IMR-90 (cell line): ENCODE measurements at places on chromosomes 12 and 14. TPM values are rescaled to one million over a fixed set of nuclear protein-coding genes. Genes with fewer than 3 reads are reported as not detected.
A peak's percentile ranks its signal among the peaks of the same experiment; 100 is the strongest.

ALDH1L2 gene
- polyA plus RNA-seq, result 16.2 and 21.1 TPM in 2 replicates

GRCh38 chr14:92704036-92704804 is 44.2 kb downstream of the LGMN start:
- no peak for DNase-seq

MARS1 gene
- polyA plus RNA-seq, result 164 and 167 TPM in 2 replicates

DNA sequence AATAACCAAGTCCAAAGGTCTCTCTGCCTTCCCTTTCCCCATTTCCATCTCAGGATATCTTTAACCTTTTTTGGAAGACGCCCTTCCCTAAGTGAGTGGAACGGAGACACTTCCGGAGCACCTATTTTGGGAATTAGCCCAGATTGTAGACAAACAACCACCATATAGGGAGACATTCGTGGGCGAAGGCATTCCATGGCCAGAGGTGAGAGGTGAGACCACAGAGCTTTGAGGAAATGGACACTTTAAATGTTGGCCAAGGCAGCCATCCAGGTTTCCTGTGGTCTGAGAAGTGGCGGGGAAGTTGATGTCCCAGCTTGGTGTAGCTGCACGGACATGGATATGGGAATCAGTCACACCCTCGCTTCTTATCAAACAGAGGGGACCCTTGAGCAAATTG is 69.4 kb upstream of the BDKRB2 start:
- DNase-seq, result no peak

DNA sequence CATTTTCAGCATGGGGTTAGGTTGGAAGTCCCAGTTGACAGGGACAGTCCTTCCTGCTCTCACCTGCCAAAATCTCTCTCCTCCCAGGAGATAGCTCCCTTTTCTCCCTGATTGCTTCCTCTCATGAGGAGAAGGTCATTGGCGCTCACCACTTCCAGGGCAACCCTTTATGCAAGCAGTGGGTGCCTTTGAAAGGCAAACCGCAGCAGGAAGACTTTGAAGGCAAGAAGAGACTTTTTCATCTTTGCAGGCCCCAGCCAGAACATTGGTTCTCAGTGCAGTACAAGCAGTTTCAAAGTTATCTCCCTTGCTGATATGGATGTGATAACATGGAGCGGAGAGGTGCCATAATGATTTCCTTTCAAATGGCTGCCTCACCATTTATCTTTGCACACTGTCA is 483.0 kb downstream of the DIO2 start:
- DNase-seq, result no peak

- DNase-seq, result no peak
Measured at GRCh38 chr14:87043667-87044200, 949.2 kb downstream of the GALC start.

AQP6 gene
- polyA plus RNA-seq, result not detected in 2 replicates

DNA sequence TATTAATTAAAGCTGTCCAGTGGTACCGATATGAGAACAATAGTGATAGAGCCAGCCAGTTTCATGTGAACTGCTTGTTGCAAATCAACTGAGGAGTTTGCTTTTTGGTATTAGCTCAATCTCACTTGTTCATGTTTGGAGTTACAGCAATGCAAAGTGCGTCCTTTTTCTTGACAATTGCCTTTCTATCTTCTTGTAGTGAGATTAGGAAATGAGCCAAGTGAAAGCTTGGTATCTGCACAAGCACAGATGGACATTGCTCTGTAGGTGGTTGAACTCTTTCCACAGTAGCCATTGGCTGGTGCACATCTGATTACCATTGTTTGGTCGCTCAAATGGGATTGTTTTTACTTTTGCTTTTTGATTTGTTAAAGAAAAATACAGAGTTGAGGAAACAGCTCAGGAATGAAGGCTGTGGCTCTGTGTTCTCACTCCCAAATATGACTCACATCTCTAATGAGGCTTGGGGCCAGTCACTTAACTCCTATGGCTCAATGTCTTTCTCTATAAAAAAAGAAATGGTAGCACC is 241.4 kb downstream of the BMP4 start:
- DNase-seq, result peak; percentile 28

MTERF2 gene
- 2.6 and 3.8 TPM in 2 replicates for polyA plus RNA-seq

FERMT2 gene
- polyA plus RNA-seq, result 122 and 131 TPM in 2 replicates

DNA sequence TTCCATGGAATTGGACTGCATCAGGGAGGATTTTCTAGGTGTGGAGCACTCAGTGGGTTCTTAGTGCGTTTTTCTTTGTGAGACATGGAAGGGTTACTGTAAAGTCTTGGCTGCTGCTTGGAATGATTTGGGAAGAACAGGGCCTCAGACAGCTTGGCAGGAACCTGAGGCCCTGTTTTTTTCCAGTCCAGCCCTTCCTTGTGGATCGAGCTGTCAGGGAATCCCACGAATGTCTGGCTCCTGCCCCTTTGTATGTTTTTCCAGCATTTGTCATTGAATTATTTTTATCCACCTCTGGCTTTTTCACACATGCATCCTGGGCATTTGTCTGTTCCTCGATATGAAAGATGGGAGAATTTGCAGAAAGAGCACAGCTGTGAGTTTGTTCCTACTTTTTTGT is 158.5 kb downstream of the TGFB3 start:
- DNase-seq, result no peak

DNA sequence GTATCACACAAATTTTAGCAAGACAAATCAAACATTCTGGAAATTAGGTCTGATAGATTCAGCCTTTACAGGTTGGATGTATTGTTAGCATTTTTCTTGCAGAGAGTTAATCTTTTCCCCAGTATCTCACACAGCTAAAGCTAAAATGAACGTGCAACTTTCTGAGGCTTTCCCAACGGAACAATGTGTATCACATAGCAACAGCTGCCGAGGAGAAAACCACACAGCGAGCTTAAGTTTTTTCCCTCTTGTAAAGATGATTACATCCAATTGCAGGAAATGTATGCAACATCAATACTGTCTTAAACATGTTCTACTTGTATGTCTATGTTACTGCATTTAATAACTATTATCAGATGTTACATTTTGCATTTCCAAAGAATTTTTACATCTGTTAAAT is 182.2 kb downstream of the CCDC59 start:
- no peak for DNase-seq

- no peak for DNase-seq
Measured at GRCh38 chr14:88098163-88098562, 93.2 kb downstream of the GPR65 start.

DNA sequence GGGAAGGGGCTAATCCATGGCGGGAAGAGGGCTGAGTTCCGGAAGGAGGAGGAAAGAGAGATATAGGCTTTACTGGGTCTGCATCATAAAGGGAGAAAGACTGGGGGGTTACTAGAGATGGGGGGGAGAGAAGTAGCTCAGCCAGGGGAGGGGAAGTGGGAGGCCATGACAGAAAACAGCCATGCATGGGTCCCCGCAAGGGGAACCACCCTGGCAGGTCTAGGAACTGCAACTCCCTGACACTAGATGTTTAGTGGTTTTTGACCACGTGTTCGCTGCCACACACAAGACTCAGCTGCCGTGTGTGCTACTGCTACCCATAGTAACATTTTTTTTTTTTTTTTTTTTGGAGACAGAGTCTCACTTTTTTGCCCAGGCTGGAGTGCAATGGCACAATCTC is 145.0 kb downstream of the RIMBP2 start:
- no peak for DNase-seq

POTEG gene
- polyA plus RNA-seq, result not detected in 2 replicates

DPY19L2 gene
- 0.90 and 1.6 TPM in 2 replicates for polyA plus RNA-seq

- peak; percentile 16 for DNase-seq
Measured at GRCh38 chr12:100858656-100859055, 64.1 kb downstream of the ANO4 start.

GRCh38 chr12:39839072-39839471 is 219.5 kb upstream of the ABCD2 start:
- no peak for DNase-seq

FAM186B gene
- polyA plus RNA-seq, result 0.10 TPM in 2 replicates

GRCh38 chr12:123905319-123905925 is 67.2 kb downstream of the CCDC92 start:
- DNase-seq, result peak; percentile 81

DNA sequence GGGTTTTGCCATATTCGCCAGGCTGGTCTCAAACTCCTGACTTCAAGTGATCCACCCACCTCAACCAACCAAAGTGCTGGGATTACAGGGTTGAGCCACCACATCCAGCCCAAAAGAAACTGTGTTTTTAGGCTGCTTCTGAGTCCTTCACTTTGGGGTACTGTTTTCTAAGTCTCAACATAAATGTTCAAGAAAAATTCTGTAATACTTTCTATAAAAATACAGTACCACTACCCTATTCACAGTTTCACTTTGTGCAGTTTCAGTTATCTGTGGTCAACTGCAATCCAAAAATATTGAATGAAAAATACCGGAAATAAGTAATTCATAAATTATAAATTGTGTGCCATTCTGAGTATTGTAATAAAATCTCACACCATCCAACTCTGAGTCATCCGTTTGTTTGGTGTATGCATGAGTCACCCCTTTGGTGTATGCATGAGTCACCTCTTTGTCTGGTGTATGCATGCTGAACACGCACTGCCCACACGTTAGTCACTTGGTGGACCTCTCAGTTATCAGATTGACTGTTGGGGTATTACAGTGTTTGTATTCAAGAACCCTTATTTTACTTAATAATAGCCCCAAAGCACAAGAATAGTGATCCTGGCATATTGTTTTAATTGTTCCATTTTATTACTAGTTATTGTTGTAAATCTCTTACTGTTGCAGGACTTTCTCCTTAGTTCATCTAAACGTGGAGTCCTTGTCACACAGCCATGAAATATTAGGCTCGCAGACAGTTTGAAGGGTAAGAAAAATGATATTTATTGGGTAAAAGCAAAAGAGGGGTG is 190.2 kb downstream of the FSCB start:
- peak; percentile 93 for DNase-seq

GRCh38 chr12:75765170-75766059 is 254.0 kb upstream of the KRR1 start:
- DNase-seq, result no peak

TUBA1C gene
- 2,555 and 2,715 TPM in 2 replicates for polyA plus RNA-seq

MYF5 gene
- polyA plus RNA-seq, result not detected in 2 replicates

- DNase-seq, result no peak
Measured at GRCh38 chr12:55629058-55629841, 7.4 kb upstream of the OR10P1 start.

SERPINA10 gene
- not detected in 2 replicates for polyA plus RNA-seq

GRCh38 chr12:24907464-24907863 is 41.4 kb downstream of the BCAT1 start:
- no peak for DNase-seq

DNA sequence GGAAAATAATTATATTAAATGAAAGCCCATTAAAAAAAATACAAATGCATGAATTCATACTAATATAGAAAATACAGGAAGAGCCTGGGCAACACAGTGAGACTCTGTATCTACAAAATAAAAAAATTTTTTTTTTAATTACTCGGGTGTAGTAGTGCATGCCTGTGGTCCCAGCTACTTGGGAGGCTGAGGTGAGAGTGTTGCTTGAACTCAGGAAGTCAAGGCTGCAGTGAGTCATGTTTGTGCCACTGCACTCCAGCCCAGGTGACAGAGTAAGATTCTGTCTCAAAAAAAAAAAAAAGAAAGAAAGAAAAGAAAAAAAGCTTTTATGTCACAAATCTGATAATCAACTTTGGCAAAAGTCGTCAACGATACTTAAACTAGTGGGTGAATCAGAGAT is 80.6 kb upstream of the PLEKHA5 start:
- DNase-seq, result no peak

DNA sequence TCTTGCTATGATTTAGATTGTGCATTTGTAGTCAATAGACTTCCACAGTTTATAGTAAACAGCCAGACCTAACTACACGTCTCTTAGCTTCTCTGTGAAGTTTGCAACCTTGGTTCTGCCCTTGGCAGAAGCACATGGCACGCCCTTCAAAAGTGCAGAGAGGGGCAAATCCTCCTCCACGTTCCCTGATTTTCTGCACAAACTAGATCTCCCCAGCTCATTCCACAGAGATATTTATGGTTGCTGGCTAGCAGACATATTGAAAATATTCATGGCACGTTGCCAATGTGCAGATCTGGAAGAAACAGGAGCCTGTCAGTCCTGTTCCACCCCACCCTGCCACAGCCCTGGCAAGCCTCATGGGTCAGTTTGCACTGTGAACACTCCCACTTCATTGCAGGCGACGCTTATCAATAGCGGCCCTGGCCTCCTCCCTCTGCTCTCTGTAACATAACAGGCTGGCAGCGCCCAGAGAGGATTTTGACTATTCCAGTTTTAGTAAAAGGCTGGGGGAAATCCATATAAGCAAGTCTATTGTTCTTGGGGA is 6.5 kb upstream of the LGALS3 start:
- DNase-seq, result peak; percentile 34

GRCh38 chr12:104329707-104330532 is 26.4 kb downstream of the EID3 start:
- DNase-seq, result no peak

ANKS1B gene
- 0.17 TPM in 1 of 2 replicates, not detected in the other for polyA plus RNA-seq

DNA sequence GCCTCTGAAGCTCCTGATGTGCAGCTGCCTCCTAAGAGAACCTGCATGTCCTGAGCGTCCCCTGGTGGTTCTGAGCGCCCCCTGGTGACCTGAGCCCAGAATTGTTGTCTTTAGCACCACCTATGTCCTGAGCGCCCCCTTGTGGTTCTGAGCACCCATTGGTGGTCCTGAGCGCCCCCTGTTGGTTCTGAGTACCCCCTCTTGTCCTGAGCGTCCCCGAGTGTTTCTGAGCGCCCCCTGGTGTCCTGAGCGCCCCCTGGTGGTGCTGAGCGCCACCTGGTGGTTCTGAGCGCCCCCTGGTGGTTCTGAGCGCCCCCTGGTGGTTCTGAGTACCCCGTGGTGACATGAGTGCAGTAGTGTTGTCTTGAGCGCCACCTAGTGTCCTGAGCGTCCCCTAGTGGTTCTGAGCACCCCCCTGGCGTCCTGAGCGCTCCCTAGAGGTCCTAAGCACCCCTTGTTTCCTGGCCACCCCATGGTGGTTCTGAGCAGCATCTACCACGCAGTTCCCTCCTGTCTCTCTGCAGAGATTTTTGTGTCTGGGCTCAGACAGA is 782.5 kb downstream of the TMEM121 start:
- DNase-seq, result no peak

KCNH3 gene
- 0.10 and 0.20 TPM in 2 replicates for polyA plus RNA-seq

EEA1 gene
- polyA plus RNA-seq, result 4.6 and 4.8 TPM in 2 replicates

- DNase-seq, result no peak
Measured at GRCh38 chr14:59358784-59359183, 106.4 kb downstream of the GPR135 start.

- no peak for DNase-seq
Measured at GRCh38 chr14:96737881-96738280, 59.3 kb upstream of the VRK1 start.

DNA sequence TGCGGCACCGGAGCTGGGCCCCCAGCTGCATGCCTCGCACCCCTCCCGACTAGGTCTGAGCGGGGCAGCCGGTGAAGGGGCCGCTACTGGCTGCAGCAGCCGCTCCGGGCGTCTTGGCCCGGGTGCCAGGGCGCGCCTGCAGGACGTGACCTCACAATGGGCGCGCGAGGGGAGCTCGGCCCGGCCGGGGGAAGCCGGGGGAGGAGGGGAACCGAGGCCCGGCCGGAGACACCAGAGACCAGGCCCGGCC is 353 bp downstream of the BAG5 start:
- peak; percentile 23 for DNase-seq

GRCh38 chr12:2360630-2361170 is 307.9 kb downstream of the CACNA1C start:
- no peak for DNase-seq
